Fibroblast of skin of right biceps (primary cell): ENCODE measurements at places on chromosomes 6 and 20.

DNA sequence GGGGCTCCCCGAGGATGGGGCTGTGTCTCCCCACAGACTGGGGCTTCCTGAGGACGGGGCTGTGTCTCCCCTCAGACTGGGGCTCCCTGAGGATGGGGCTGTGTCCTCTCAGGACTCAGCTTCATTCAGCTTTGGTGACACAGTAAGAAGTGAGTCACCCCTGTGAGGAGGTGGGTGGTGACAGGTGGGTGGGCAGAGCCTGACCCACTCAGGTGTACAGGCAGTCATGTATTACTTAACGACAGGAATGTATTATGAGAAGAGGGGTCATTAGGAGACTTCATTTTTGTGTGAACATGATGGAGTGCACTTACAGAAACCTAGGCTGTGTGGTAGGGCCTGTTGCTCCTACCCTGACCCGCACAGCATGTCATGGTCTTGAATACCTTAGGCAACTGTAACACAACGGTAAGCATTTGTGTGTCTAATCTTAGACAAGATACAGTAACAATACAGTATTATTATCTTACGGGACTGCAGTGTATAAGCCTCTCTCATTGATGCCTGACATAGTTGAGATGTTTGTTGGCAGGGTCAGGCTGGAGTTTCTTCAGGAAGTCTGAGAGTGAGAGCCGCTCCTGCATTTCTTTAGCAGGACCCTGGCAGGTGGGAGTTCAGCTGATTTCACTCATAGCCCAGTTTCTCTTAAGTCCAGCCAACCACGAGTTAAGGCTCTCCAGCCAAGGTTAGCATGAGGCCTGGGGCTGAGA, 10.9 kb upstream of the PGC start:
- DNase-seq = no peak

DNA sequence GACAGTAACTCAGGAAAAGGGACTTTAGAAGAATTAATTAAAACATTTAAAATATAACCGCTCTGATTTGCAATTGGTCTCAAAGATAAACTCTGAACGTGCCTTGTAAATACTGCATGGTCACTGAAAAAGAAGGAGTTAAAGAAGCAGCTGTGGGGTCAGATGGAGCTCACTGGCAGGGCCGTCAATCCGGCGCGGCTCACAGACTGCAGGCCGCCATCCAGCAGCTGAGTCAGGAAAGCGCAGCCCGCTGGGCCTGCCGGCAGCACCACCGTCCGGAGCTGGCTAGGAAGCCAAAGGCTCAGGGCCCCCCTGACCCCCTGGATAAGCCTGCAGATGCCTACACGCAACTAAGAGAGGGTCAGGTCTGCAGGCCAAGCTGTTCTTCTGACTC, 54.2 kb upstream of the FRMD1 start:
- DNase-seq = peak; percentile 46

DNA sequence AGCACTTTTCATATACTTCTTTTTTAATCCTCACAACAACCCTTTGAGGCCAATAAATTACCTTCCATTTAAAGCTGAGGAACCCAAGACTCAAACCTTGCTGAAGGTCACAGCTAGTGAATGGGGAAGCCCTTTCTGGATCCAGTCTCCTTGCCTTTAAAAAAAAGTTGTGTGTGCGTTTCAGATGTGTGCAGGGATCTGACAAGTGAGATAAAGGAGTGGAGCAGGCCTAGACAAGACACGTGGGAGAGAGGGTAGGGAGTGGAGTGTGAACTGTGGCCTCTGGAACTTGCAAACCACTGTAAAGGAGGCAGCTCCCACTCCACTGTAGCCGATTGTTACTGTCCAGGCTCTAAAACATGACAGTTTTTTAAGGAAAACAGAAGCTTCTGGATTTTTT, 1.9 kb downstream of the KLHL32 start:
- DNase-seq = no peak

- no peak for DNase-seq
Observed at GRCh38 chr6:2439632-2440031, 194.2 kb upstream of the GMDS start.

GRCh38 chr20:45292343-45292742, 14.3 kb upstream of the RBPJL start:
- no peak for DNase-seq

DNA sequence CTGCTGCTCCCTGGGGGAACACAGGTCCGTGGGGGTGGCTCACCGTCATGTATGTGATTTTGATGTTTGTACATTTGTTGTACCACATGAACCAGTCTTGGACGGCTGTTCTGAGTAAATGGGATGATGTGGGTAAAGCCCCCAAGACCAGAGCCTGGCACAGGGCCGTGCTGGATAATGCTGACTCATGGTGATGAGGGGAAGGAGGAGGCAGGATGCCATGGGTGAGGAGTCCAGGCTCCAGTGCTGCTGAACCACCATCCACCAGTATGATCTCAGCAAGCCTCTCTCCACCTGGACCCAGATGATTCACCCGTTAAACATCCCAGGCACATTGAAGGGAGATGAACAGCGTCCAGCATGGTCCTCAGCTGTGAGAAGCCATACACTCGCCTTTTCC, 9.6 kb upstream of the APCDD1L start:
- peak; percentile 89 for DNase-seq

GRCh38 chr6:157323255-157323965, at the start of gene TMEM242:
TSS of gene TMEM242 (minus strand) at chr6:157323519. CDS start at chr6:157323499, 20 bp downstream.
- DNase-seq = peak; percentile 94

DNA sequence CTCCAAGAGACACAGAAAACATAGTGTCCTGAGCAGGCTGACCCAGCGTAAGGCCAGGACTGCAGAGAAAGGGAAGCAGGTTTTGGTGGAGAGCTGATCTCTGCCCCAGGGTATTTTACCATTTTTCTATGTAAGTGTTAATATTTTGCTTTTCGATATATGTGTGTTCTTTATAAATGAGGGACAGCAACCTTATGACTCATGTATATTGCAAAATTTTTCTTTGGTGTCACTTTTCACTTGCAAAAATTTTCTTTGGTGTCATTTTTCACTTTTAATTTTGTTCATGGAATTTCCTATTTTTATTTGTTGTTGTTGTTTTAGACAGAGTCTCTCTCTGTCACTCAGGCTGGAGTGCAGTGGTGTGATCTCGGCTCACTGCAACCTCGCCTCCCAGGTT, 34.6 kb upstream of the PXDC1 start:
- no peak for DNase-seq

DNA sequence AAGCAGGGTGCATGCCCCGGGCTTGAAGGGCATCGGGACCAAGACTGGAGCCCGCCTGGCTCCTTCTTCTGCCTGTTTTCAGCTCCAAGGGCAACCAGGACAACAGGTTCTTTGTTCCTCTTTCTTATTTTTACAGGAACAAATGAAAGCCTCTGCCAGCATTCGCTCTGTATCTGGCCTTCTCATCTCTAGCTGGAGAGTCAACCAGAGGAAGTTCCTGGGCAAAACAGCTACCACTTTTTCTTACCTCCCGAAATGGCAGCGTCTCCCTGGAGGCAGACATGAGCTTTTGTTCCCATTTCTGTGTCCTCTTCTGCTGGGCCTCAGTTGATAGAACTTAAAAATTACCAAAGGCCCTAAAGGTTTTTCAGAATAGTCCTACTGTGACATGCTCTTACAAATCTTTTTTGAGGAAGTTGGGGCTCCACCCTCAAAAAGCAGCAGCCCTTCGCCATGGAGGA, 74.1 kb upstream of the NAA20 start:
- no peak for DNase-seq

- DNase-seq = no peak
Observed at GRCh38 chr6:155311086-155311485, 3.2 kb downstream of the TFB1M start.

GRCh38 chr6:31875877-31876276, 2.9 kb downstream of the SLC44A4 start:
- DNase-seq = no peak

GRCh38 chr20:59055302-59055701, 12.7 kb upstream of the PRELID3B start:
- peak; percentile 13 for DNase-seq

- DNase-seq = no peak
Observed at GRCh38 chr6:130622142-130622541, 205.1 kb upstream of the SMLR1 start.

DNA sequence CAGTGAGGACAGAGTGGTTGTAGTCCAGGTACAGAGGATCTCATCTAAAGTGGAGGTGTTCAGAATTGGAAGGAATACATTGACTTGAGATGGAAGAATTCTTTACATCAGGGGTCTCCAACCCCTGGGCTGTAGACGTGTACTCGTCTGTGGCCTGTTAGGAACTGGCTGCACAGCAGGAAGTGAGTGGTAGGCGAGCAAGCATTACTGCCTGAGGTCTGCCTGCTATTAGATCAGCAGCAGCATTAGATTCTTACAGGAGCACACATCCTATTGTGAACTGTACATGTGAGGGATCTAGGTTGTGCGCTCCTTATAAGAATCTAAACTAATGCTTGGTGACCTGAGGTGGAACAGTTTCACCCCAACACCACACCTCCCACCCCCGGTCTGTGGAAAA, 121.1 kb downstream of the CDKAL1 start:
- peak; percentile 21 for DNase-seq
